ENCODE measurements at places on chromosomes 12 and 14. TPM values are rescaled to one million over a fixed set of nuclear protein-coding genes. Genes with fewer than 3 reads are reported as not detected.
A peak's percentile ranks its signal among the peaks of the same experiment; 100 is the strongest.

GRCh38 chr14:44657696-44658388 lies 150.8 kb upstream of the FSCB start:
- DNase-seq = peak; percentile 11

The BRAP gene
- total RNA-seq = 19.0 TPM

GRCh38 chr12:2319737-2320506 lies 267.1 kb downstream of the CACNA1C start:
- peak; percentile 50 for DNase-seq

The MMP17 gene
- 10.8 TPM for total RNA-seq

DNA sequence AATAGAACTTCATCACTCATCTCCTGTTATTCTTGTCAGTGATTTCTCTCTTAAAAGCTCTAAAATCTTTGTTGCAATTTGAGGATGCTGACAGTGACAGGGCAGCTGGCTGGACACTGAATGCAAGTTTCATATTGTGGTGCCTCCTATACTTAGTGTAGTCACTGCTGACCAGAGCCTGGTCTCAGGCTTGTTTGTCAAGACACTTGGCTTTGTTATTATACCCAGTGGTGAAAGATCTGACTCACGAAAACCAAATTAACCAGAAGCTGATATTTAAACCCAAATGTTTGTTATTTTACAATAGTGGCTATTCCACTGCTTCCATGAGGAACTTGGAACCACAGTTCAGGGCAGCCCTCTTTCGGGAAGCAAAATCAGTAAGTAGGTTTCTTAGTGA lies 42.8 kb downstream of the RPGRIP1 start:
- no peak for DNase-seq

DNA sequence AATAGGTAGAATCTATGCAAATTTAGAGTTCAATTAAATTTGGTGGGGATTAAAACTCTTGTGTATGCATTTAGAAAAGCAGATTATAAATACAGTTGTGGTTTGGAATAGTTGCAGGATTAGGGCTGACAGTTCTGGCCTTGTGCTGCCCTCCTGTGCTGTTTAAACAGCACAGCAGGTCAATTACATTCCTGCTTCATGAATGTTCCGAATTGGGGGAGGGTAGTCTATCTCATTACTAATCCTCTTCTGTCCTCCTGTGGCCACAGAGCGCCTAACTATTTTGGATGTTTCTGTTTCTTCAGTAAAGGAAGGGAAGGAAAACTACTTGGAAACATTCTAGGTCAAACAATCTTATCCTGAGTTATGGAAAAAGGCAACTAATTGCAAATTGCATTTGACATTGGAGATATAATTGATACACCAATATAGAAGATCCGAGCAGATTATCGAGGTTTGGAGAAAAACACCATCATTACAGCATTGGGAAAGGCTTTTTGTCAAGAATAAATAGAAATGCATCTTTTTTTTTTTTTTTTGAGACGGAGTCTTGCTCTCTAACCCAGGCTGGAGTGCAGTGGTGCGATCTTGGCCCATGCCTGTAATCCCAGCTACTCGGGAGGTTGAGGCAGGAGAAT lies 8.7 kb upstream of the GPR19 start:
- peak; percentile 92 for DNase-seq

DNA sequence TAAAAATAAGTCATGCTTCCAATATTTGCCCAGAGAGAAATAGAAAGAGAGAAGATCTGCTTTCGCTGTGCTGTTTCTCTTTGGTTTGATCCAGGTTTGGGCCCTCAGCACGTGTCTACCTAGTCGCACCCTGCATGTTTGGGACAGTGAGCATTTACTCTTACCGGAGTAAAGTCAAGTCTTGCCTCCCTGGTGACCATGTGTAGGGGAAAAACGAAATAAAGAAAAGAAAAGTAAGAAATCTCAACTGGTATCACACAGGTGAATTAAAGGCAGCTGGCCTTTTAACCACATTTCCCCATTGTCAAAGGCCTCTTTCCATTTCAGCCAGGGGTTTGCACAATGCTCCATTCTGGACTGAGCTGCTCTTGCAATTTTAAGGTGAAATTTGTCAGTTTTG lies 619.4 kb downstream of the VRK1 start:
- DNase-seq = no peak

- DNase-seq = no peak
Observed at GRCh38 chr12:50841716-50842531, 802 bp upstream of the TMPRSS12 start.

The BIN2 gene
- not detected for total RNA-seq

All from fibroblast of lung (primary cell).